ENCODE measurements at places on chromosomes 11 and 22.
A peak's percentile ranks its signal among the peaks of the same experiment; 100 is the strongest.

DNA sequence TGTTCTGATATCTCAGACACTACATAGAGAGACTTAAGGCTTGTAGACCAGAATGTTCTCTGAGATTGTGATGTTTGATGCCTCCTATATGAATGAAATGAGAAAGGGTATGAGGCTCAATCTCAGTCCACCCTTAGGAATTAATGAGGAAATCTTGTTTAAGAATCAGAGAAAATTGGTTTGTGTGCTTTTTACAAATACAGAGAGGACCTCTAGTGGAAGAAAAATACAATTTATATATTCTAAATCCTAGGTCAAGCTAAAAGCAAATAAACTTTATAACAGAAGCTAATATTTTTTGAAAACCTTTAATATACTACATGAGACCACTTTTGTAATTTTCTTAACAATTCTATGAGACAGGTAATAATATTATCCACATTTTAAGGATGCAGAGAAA lies 5.0 kb upstream of the OR52H1 start:
- peak; percentile 11 for DNase-seq

- no peak for DNase-seq
Measured at GRCh38 chr11:34276352-34276864, 81.4 kb downstream of the ABTB2 start.

DNA sequence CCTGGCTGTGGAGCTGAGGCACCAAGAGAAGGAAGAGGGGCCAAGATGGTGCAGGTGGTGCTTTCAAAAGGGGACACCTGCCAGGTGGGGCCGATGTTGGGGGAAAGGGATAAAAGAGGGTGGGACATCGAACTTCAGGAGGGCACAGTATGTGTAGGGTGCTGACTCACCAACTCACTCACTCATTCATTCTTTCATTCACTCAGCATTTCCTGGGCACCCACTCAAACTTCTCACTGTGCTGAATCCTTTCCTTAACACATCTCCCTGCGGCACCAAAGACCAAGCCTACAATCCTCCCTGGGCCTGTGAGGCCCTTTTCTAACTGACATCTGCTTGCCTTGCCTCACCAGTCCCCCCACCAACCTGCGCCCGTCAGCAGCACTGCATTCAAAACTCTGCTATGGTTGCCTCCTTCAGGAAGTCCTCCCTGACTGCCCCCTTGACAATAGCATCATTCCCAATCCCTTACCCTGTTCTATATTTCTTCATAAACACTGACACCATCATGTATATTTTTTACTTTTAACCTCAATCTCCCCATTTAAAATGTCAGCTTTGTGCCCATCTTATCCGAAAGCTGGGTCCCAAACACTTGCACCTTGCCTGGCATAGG lies 246.6 kb downstream of the MN1 start:
- no peak for DNase-seq

- no peak for DNase-seq
Measured at GRCh38 chr11:12724301-12725054, 50.3 kb downstream of the TEAD1 start.

DNA sequence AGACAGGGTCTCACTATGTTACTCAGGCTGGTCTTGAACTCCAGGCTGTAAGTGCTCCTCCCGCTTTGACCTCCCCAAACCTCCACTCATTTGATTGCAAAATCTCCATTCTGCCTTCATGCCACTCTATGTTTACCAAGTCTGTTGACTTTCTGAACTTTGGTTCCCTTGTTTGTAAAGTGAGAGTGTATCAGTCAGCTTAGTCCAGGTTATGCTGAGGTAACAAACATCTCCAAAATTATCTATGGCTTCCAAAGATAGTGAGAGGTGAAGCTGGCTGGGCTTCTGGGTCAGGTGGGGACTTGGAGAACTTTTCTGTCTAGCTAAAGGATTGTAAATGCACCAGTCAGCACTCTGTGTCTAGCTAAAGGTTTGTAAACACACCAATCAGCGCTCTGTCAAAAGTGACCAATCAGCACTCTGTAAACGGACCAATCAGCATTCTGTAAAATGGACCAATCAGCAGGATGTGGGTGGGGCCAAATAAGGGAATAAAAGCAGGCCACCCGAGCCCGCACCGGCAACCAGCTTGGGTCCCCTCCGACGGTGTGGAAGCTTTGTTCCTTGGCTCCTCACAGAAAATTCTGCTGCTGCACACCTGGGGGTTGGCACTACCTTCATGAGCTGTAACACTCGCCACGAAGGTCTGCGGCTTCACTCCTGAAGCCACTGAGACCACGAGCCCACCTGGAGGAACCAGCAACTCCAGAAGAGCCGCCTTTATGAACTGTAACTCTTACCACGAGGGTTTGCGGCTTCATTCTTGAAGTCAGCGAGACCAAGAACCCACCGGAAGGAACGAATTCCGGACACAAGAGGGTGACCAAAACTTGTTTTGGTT lies 109.3 kb downstream of the MIAT start:
- no peak for DNase-seq

DNA sequence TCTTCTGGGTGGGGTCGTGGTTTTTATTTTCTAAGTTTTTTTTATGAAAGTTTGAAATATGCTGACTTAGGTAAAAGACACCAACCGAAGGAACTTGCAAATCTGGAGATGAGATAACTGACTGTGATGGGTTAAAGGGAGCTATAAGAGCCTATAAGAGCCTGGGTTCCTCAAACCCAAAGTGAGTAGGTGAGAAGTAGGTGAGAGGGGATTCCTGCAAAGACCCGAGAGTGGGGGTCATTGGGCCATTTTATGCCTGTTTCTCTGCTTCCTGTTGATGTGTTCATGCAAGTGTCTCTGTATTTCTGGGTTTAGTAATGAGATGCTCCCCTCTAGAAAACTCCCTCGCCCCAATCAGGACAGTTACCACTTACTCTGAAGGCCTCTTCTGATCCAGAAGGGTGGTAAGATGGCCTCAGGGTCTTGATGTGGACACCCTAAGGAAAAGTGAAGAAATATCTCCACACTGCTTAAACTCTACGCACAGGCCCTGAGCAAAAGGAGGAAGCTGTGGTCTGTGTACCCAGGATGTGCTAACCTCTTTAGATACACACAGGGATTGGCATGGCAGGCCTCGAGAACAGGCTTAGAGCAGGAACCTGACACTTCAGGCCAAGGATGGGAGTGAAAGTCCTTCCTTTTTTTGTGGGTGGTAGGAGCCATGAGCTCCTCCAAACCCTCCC lies 1.8 kb downstream of the FLI1 start:
- no peak for DNase-seq

- DNase-seq, result no peak
Measured at GRCh38 chr11:3186166-3186953, 21.2 kb upstream of the OSBPL5 start.

DNA sequence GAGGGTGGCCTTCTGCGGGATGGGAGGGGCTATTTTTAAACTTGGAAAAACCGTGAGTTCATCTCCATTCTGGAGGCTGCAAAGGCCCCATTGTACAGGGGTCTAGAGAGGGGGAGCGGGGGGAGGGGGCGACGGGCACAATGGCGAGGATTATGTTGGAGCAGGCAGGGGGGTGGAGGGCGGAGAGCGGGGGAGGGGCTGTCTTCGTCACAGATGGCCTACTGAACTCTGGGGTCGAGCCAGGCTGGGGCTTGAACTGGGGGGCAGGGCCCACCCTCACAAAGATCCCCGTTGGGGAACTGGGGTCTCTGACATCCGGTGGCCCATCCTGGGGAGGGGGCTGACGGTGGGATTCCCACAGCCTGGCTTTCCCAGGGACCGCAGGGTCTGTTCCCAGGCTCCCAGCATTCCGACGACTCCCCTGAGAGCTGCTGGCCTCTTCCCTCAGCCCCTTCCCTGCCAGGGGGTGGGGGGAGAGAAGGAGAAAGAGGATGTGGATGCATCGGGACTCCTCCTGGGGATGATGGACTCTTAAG lies 3.4 kb upstream of the MCAM start:
- no peak for DNase-seq

- DNase-seq, result no peak
Measured at GRCh38 chr22:49536571-49537131, 291.0 kb downstream of the BRD1 start.

- DNase-seq, result no peak
Measured at GRCh38 chr11:105878510-105878909, 143.5 kb downstream of the MSANTD4 start.

GRCh38 chr11:36385121-36385970 lies 89.3 kb downstream of the PRR5L start:
- no peak for DNase-seq

DNA sequence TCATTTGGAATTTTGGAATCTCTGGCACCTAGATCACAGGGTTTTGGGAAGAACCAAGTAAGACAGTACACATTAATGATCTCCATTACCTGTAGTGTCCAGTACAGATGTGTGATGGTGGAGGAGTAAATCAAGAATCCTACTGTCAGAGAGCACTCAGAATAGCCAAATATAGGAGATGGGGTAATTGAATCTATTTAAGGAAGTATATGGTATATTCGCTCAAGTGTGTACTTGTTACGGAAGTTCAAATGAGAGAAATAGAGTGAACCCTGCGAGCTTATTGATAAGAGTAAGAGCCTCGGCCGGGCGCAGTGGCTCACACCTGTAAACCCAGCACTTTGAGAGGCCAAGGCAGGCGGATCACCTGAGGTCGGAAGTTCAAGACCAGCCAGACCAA lies 2.2 kb downstream of the SPCS2 start:
- no peak for DNase-seq

DNA sequence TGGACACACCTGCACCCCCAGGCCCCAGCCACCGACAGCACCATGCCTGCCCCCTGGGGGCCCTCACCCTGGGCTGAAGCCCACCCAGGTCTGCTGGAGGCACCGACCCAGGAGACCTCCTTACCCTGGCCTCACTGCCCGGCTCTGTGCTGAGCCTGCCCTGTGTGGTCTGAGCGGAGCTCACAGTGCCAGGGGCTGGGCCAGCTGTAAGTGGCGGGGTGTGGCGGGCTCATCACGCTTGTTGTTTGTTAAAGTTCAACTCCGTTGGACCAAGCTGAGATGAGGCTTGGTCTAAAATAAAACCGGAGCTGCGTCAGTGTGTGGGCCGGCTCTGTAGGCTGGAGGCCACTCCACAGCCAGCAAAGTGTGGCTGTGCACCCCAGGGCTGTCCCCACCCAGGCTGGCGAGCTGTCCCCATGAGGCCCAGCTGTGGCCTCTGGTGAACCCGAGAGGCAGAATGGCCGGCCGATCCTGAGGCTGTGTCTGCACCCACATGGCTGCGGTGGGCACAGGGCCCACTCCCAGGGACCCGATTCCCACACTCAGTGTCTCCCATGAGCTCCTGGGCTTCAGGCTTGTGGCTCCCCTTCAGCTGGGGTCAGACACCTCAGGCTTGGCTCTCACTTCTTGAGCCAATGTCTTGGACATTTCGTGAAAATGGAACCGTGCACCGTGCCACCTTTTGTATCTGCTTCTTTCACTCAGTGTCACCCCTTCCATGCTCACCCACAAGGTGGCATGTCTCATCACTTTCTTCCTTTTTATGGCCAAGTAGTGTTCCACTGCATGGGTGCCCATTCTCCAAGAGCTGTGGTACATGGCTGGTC lies 137.9 kb downstream of the CTTN start:
- DNase-seq, result no peak

GRCh38 chr11:12280838-12281565 lies 96.4 kb upstream of the PARVA start:
- DNase-seq, result no peak

DNA sequence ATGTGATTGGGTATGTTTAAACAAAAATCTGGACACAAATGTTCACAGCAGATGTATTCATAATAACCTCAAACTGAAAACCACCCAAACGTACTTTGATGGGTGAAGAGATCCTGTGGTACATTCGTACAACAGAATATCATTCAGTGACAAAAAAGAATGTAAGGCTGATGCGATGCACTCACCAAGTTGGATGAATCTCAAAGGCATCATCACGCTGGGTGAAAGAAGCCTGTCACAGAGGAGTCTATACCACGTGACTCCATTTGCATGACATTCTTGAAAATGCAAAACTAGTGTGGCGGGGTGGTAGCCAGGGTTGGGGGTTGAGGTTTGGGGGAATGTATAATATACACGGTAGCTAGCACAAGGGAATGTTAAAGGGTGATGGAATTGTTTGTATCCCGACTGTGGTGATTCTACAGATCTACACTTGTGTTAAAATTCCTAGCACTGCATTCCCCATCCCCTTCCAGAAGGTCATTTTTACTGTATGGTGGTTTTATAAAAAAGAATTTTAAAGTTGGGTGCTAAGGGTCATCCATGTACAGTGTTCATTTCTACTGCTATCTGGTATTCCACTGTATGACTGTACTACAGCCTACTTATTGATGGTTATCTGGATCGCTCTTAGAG lies 35.0 kb upstream of the SLC25A1 start:
- DNase-seq, result no peak

- no peak for DNase-seq
Measured at GRCh38 chr22:43128928-43129424, 14.2 kb downstream of the MCAT start.

DNA sequence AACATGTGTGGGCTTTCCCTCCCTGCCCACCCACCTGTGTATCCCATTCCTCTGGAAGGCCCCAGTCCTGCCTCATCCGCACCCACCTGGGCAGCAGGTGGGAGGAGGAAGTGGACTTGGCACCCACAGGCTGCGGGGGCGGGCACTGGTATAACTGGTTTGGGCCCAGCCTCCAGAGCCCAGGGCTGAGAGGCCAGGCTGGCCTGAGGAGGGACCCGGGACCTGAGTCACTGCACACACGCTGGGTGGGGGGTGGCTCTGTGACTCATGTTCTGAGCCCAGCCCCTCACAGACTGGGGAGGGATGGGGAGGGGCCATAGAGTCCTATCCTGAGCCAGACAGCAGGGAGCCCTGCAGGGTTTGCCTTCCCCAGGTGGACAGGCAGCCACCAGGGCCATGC lies 16.7 kb downstream of the PHLDA2 start:
- DNase-seq, result no peak

DNA sequence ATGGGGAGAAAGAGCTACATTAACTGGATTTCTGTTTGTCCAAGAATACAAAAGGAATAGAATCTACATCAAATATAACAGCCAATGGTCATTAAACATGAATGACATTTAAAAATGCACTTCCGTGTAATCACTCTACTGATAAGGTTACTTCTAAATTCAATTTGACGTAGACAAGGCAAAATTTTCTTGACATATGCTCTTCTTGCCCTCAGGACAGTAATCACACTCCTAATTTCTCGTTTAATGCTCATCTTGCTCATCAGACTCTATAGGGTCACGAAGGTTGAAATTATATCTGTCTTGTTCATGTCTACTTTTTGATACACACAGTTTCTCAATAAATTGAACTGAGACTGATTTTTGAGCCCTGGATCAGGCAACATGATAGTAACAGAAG lies 58.4 kb downstream of the NARS2 start:
- DNase-seq, result no peak

DNA sequence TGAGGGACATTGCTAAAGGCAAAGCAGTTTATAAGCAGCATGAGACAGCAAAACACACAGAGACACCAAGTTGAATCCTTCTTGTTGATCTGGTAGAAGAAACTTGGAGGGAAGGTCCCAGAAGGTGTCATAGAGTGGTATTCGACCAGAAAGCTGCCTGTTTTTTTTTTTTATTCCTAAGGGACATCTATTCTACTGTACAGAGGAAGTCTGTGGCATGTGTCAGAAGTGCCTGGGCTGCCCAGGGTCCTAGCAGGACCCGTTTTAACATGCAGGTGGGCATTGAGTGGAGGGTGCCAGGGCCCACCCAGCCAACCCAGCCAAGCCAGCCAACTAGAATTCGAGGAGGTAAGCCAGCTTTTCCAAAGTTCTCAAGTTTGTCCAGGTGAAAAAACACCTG lies 68.0 kb upstream of the ATXN10 start:
- DNase-seq, result no peak
